ENCODE measurements at places on chromosomes 4 and X. TPM values are rescaled to one million over a fixed set of nuclear protein-coding genes. Genes with fewer than 3 reads are reported as not detected.

OTC gene
- polyA plus RNA-seq, result not detected

SPIN2A gene
- 0.39 TPM for polyA plus RNA-seq

CDX4 gene
- polyA plus RNA-seq, result not detected

ZNF185 gene
- polyA plus RNA-seq, result 2.7 TPM

PCSK1N gene
- polyA plus RNA-seq, result 0.36 TPM

ANAPC10 gene
- 18.3 TPM for polyA plus RNA-seq

DMRTC1 gene
- 0.11 TPM for polyA plus RNA-seq

ENPP6 gene
- 1.3 TPM for polyA plus RNA-seq

SH2D1A gene
- polyA plus RNA-seq, result 3.8 TPM

CXCL10 gene
- 6.5 TPM for polyA plus RNA-seq

RAB39B gene
- polyA plus RNA-seq, result 4.3 TPM

- H3K4me3 ChIP-seq, result no peak overlapping the region
- no peaks in the 10 kb centered on the region for H3K27me3 ChIP-seq
- no peak for DNase-seq
- H3K36me3 ChIP-seq, result no peaks in the 10 kb centered on the region
- H3K27ac ChIP-seq, result no peak overlapping the region
- H3K4me1 ChIP-seq, result no peaks in the 10 kb centered on the region
Observed at GRCh38 chr4:188707036-188707435, 567.8 kb downstream of the TRIML1 start.

DNA sequence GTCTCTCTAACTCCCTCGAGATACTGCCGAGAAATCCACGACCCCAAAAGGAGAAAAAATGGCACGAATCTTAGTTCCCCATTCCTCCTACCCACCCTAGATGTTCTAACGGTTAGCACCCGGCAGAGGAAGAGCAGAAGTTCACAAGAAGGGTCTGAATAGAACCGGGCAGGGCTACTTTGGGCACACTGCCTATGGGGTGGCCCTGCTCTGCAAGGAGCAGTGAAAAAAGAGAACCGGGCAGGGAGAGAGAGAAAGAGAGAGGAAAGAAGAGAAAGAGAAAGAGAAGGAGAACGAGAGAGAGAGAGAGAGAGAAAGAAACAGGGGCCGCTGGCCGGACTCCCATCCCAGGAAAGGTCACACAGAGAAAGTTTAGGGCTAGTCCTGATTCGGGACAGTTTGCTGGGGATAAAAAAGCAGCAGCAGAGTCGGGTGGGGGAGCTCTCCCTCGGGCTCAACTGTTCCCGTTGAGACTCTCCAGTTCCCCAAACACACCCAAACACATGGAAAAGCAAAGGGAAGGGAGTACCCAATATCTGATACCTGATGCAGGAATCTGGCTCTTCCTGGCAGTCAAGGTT is 468 bp downstream of the GLA start:
- H3K4me3 ChIP-seq, result peak overlapping the region; percentile 52
- no peak for DNase-seq
- H3K36me3 ChIP-seq, result no peaks in the 10 kb centered on the region

- peaks cover 25% of the 10 kb centered on the region for H3K4me1 ChIP-seq
- no peak overlapping the region for H3K27ac ChIP-seq
- H3K27me3 ChIP-seq, result no peaks in the 10 kb centered on the region
- peaks cover 8% of the 10 kb centered on the region for H3K36me3 ChIP-seq
- no peak overlapping the region for H3K4me3 ChIP-seq
Observed at GRCh38 chr4:659851-660250, 14.2 kb downstream of the ATP5ME start.

DNA sequence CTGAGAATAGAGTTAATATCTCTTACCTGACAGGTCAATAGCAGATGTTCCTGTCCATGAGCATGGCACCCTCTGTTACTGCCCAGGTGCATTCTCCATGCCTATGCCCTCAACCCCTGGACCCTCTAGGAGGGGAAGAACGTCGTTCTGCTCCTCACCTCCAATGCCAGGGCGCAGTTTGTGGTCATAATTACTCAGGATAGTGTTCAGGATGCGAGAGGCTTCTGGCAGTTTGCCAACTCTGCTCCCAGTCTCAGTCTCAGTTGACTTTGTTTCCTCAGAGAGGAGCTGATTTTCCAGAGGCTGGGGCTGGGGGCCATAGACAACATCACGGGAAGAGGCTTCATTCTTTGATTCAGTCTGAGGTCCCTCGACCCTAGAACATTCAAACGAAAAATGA is 4.4 kb downstream of the GABRE start:
- no peak for DNase-seq
- H3K4me3 ChIP-seq, result no peak overlapping the region
- H3K4me1 ChIP-seq, result no peaks in the 10 kb centered on the region
- no peak overlapping the region for H3K27ac ChIP-seq
- H3K36me3 ChIP-seq, result peaks cover 9% of the 10 kb centered on the region

- H3K27me3 ChIP-seq, result no peaks in the 10 kb centered on the region
- no peaks in the 10 kb centered on the region for H3K4me1 ChIP-seq
- DNase-seq, result no peak
- H3K36me3 ChIP-seq, result no peaks in the 10 kb centered on the region
- H3K27ac ChIP-seq, result no peak overlapping the region
Observed at GRCh38 chr4:172654457-172654856, 514.2 kb upstream of the GALNT7 start.

DNA sequence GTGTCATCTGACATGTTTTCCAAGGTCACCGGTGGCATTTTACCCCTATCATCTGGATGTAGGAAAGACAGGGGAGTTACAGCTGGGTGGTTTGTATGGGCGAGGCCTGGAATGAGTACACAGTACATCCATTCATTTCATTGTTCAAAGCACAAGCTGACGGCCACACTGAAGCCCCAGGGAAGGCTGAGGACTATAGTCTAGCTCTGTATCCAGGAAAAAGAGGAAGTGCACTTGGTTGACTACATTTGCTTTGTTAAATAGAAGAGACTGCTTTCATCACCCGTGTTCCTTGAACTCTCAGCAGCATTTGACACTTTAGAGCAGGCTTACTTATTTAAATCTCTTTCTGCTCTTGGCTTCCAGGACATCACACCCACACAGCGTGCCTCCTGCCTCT is 1041.0 kb upstream of the TENM3 start:
- H3K27ac ChIP-seq, result no peak overlapping the region
- H3K27me3 ChIP-seq, result no peaks in the 10 kb centered on the region
- H3K36me3 ChIP-seq, result no peaks in the 10 kb centered on the region
- DNase-seq, result no peak
- H3K4me3 ChIP-seq, result no peak overlapping the region
- no peaks in the 10 kb centered on the region for H3K4me1 ChIP-seq

- peak; percentile 80 for DNase-seq
- H3K36me3 ChIP-seq, result peaks cover 27% of the 10 kb centered on the region
- H3K4me3 ChIP-seq, result peak overlapping the region; percentile 60
- H3K27ac ChIP-seq, result peak overlapping the region; percentile 77
Observed at GRCh38 chr4:17613761-17614415, 553 bp upstream of the MED28 start.

DNA sequence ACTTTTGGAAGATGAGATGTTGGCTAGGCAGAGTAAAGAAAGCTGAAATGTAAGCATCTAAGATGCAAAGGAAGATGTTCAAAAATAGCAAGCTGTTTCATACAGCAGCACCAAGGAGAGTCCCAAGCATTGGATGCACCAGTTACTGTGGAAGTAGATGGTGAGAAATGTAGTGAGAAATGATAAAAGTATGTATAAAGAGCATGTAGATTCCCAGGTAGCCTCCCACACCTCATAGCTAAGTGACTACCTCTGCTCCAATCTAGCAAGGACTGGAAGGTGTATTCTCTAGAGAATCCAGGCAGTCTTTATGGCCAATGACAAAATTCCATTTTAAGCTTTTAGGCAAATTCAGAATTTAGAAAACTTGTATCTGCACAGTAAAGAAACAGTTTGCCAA is 50.9 kb upstream of the C4orf54 start:
- no peaks in the 10 kb centered on the region for H3K27me3 ChIP-seq
- no peak overlapping the region for H3K27ac ChIP-seq
- DNase-seq, result no peak
- H3K4me3 ChIP-seq, result no peak overlapping the region
- H3K4me1 ChIP-seq, result no peaks in the 10 kb centered on the region

DNA sequence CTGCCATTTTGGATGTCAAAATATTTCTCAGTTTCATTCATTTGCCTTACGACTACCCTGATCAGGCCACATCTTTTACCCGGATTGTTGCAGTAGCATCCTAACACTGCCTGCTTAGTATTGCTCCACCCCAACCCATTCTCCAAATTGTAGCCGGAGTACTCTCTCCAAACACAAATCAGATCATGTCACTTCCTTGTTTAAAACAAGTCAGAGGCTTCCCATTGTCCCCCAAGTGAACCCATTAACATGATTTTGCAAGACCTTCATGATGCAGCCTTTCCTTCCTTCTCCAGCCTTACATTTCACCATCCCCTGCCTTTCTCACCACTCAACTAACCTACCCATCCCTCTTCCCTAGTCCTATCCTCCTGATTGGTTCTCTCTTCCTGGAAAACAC is 53.1 kb downstream of the FANCB start:
- no peaks in the 10 kb centered on the region for H3K4me1 ChIP-seq
- H3K4me3 ChIP-seq, result no peak overlapping the region
- no peaks in the 10 kb centered on the region for H3K27me3 ChIP-seq
- no peak for DNase-seq
- no peaks in the 10 kb centered on the region for H3K36me3 ChIP-seq
- H3K27ac ChIP-seq, result no peak overlapping the region

GRCh38 chrX:17359500-17359899 is 15.5 kb upstream of the NHS start:
- H3K27ac ChIP-seq, result no peak overlapping the region
- H3K4me1 ChIP-seq, result no peaks in the 10 kb centered on the region
- no peak overlapping the region for H3K4me3 ChIP-seq
- H3K36me3 ChIP-seq, result no peaks in the 10 kb centered on the region

DNA sequence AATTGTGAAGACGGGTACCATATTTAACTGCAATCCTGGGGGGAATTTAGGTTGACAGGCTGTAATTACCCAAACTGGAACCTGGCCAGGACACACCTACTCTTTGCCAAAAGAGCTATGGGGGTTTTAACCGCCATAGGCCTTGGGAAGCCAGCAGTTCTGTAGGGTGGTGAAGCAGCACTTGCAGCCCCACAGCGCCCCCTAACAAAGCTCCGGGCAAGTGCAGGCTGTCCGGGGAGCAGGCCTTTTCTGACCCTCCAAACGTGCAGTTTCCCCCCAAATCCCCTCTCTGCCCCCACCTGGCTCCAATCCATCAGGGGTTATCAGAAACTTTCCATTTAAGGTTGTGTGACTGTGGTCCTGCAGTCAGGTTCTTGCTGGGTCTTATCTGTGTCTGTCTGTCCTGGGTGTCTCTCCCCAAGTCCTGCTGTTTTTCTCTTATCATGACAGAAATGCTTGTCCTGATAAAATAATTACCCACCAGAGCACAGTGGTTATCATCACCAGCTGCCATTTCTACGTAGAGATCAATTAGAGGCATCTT is 350.9 kb downstream of the MID1IP1 start:
- H3K36me3 ChIP-seq, result no peaks in the 10 kb centered on the region
- peaks cover 3% of the 10 kb centered on the region for H3K4me1 ChIP-seq
- no peak overlapping the region for H3K27ac ChIP-seq

DNA sequence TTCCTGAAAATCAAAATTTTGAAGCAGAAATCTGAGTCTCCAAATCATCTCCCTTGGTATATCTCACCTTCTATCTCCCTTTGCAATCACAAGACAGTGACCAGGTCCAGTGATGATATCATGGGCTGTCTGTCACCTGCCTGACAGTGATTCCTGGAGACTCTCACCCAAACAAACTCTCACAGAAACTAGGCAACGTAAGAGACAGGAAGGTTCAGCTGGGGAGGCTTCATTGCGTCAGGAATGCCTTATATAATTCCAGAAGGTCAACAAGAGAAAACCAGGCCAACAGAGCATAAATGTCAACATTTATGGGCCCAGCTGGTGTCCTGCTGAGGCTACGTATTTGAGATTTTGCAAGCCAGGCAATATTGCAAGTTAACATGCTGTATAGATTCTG is 412.7 kb downstream of the KCNIP4 start:
- no peak for DNase-seq
- H3K27ac ChIP-seq, result no peak overlapping the region
- no peaks in the 10 kb centered on the region for H3K27me3 ChIP-seq
- no peaks in the 10 kb centered on the region for H3K36me3 ChIP-seq
- no peak overlapping the region for H3K4me3 ChIP-seq

DNA sequence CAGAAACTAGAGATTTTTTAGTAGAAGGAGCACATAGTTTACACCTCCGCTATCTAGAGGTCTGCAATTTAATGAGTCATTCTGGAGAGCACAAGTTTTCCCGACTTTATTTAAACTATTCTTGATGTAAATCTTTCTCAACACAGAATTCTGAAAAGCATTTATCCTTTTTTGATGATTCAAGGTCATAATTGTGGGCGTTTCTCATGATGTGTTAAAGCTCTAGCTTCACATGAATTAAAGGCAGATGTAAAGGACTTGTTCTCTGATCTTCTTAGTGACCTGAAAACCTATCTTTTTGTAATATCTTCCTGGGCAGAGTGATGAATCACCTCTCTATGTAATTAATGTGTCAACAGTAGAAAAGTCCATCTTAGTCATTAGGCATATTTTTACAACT is 128.8 kb downstream of the COMMD8 start:
- H3K4me1 ChIP-seq, result no peaks in the 10 kb centered on the region
- H3K27me3 ChIP-seq, result peaks cover 9% of the 10 kb centered on the region
- DNase-seq, result no peak
- no peak overlapping the region for H3K27ac ChIP-seq
- H3K36me3 ChIP-seq, result no peaks in the 10 kb centered on the region

DNA sequence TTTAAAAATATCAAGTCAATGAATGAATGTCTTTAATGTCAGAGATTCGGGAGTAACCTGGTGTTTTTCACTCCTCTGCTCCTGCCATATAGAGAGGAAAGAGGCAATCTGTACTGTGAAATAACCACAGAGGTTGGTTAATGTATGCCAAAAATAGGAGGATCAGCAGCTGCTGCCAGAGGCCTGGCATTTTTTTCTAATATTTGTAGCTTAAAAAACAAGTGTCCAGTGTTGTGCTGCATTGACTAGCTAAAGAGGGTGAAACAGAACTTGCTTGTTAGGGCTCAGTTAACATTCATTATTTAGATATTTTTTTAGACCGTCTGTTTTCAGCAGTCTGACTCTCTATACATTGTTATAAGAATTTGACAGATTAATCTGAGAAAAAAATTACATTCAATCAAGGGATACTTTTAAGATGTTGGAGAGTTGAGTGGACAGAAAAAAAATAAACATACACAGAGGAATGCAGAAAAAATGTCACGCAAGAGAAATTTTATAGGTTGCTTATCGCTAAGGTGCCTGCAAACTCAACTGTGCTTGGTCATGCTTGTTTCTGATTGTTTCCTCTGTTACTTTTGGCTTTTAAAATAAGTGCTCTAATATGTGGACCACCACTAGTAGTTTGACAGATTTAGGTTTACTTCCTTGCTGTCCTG is 392.3 kb upstream of the GALNT7 start:
- no peaks in the 10 kb centered on the region for H3K36me3 ChIP-seq
- no peaks in the 10 kb centered on the region for H3K4me1 ChIP-seq
- H3K27me3 ChIP-seq, result no peaks in the 10 kb centered on the region
- DNase-seq, result no peak

GRCh38 chr4:99755223-99755944 is 61.2 kb upstream of the DAPP1 start:
- no peak overlapping the region for H3K27ac ChIP-seq
- H3K36me3 ChIP-seq, result no peaks in the 10 kb centered on the region

GRCh38 chr4:61468024-61468720 is 268.0 kb downstream of the ADGRL3 start:
- no peaks in the 10 kb centered on the region for H3K4me1 ChIP-seq
- H3K27ac ChIP-seq, result no peak overlapping the region
- no peaks in the 10 kb centered on the region for H3K36me3 ChIP-seq
- DNase-seq, result no peak
- no peak overlapping the region for H3K4me3 ChIP-seq

GRCh38 chr4:36206012-36206411 is 38.3 kb downstream of the ARAP2 start:
- peaks cover 14% of the 10 kb centered on the region for H3K4me1 ChIP-seq
- H3K4me3 ChIP-seq, result no peak overlapping the region
- H3K36me3 ChIP-seq, result peaks cover 8% of the 10 kb centered on the region
- H3K27me3 ChIP-seq, result no peaks in the 10 kb centered on the region
- DNase-seq, result no peak
- no peak overlapping the region for H3K27ac ChIP-seq
